ENCODE measurements at places on chromosomes 11 and 22.

GRCh38 chr11:115710980-115711379, 206.8 kb upstream of the CADM1 start:
- DNase-seq: no peak

DNA sequence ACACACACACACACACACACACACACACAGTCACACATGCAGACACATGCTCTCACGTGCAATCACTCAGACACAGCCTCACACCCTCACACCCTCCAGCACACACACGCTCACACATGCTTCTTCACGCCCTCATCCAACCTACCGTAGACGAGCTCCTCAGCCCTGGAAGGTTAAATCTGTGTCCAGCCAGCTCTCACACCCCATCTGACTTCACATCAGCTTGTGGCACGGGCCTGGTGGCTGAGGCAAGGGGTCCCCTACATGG, 1.3 kb upstream of the SCUBE1 start:
- DNase-seq: no peak

GRCh38 chr11:67289651-67290479, 762 bp downstream of the ANKRD13D start:
- DNase-seq: no peak

DNA sequence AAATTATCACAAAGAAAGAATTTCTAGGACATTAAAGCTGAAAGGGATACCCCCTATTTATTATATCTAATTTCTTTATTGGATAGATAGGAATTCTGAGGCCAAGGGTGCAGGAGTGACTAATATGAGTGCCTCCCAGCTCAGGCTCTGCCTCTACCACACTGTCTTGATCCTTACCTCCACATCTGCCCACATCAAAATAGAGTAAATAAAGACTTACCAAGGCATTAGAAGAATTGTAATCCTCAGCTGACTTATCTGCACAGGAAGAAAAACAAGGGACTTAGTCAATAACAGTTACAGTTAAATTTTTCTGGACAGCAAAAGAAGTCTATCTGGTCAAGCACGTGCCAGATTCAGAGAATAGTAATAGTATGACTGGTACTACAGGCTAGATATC, 72.6 kb upstream of the GDPD4 start:
- no peak for DNase-seq

- no peak for DNase-seq
Measured at GRCh38 chr11:17383461-17383860, 5.0 kb downstream of the KCNJ11 start.

DNA sequence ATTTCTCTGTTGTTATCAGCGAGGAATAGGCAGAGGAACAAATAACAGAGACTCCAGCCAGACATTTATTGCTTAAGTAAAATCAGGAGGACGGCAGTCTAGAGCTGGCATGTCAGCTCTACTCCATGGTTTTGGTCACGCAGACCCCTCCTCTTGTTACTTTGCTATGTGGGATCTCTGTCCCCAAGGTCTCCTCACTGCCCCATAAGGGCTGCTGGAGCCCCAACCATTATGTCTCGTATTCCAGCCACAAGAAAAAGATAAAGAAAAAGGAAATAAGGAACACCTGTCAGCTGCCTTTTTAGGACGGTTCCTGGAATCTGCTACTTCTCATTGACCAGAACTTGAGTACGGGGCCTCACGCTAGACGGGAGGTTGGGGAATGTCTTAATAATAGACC, 70.4 kb downstream of the ELFN2 start:
- no peak for DNase-seq

DNA sequence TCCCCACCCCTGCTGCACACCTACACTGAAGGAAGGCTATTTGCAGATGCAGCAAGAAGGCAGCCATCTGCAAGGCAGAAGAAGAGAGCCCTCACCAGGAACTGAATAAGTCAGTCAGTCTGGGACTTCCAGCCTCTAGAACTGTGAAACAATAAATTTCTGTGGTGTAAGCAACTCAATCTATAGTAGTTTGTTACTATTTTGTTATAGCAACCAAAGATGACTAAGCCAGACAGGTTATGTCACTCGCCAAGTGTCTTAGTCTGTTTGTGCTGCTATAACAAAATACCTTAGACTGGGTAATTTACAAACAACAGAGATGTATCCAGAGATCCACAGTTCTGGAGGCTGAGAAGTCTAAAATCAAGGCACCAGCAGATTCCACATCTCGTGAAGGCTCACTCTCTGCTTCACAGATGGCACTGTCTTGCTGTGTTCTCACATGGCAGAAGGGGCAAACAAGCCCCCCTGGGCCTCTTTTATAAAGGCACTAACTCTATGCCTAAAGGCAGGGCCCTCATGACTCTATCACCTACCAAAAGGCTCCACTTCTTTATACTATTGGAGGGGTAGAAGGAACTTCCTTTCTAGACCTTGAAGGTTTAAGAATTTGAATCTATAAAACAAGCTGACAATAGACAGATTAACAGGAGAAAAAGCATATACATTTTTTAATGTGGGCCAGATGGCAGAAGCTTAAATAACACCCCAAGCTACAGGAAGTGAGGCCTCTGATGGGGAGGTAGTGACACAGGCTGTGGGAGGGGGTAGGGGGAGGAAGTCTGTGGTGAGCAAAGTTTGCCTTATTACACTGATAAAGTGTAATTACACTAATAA, 12.3 kb downstream of the APOL6 start:
- DNase-seq: peak; percentile 67

- DNase-seq: peak; percentile 80
Measured at GRCh38 chr11:57424792-57425564, 1.9 kb downstream of the SLC43A3 start.

GRCh38 chr22:39589875-39590274, 19.3 kb downstream of the CACNA1I start:
- DNase-seq: no peak

All from effector memory CD4-positive, alpha-beta T cell (primary cell).